Stimulated activated naive CD4-positive, alpha-beta T cell treated with Interleukin-2 at 50 U/mL for 16 hours (primary cell): ENCODE measurements at places on chromosomes 7 and 10.

- no peak for DNase-seq
Measured at GRCh38 chr7:50631639-50632038, 66.4 kb upstream of the DDC start.

DNA sequence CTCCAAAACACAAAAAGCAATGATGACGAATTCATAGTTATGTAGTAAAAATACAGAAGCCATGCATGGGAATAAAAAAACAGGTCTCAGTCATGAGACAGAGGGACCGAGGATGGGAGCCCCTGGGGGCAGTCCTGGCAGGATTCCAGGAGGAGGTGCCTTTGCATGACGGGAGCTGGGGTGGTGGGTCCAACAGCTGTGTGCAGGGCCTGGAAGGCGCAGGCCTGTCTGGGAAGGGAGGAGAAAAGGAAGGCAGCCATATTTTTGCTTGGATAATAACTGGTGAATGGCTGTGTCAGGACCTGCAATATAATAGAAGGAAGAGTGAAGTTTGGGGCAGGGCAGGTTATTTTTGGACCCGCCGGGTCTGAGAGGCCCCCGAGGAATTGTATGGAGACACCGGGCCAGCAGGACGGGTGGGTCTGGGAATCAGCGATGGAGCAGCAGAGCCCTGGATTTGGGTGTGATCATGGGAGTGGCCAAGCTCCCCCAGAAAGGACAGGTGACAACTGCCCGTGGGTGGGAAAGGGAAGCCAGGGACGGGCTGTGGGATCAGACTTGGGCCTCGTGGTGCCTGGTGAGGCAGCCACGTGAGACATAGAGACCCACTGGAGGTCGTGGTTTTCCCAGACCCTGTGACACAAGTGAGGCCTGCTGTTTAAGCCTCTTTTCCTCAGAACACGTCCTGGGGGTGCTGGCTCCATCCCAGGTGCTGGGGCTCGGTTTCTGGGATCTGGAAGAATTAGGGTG is 2.9 kb upstream of the JAKMIP3 start:
- no peak for DNase-seq

DNA sequence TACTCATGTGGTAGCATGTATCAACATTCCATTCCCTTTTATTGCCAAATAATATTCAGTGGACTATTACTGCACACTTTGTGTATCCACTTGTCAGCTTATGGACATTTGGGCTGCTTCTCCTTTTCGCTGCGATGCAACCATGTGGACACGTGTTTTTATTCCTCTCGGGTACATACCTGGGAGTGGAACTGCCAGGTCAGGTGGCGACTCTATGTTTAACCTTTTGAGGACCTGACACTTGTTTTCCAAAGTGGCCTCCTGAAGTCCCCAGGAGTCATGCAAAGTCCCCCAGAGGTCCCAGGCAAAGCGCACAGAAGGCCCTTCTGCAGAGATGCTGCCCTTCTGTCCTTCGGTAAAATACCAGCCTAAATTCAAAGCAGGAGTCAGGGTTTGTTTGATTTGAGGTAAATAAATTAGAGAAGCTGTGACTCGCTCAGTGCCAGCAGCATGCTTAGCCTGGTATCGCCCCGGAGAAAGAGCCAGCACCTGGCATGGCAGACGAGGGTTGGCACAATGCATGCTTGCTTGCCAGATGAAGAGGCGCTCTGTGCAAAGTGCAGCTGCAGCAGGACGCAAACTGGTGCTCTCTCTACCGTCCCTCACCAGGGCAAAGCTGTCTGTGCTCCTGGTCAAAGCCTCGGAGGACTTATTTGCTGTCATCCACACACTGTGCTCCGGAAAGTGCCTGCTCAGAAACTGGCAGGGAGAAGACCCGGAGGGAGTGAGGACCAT is 37.8 kb downstream of the HIPK2 start:
- DNase-seq = no peak

GRCh38 chr10:99395750-99396445 is 34.5 kb downstream of the GOT1 start:
- no peak for DNase-seq

DNA sequence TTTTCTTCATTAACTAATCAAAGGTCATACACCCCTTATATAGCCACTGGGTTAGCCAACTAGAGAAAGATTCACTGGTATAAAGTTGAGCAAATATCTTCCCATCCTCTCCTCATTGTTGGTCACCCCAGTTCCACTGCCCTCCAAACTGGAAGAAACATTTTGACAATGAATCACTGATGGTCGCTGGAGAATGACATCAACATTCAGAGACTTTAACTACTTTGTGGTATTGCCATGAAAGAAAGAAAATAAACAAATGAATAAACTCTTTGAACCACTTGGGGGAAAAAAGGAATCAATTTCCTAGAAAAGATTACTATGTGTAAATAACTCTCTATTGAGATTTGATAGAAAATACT is 23.4 kb downstream of the HYCC1 start:
- no peak for DNase-seq

DNA sequence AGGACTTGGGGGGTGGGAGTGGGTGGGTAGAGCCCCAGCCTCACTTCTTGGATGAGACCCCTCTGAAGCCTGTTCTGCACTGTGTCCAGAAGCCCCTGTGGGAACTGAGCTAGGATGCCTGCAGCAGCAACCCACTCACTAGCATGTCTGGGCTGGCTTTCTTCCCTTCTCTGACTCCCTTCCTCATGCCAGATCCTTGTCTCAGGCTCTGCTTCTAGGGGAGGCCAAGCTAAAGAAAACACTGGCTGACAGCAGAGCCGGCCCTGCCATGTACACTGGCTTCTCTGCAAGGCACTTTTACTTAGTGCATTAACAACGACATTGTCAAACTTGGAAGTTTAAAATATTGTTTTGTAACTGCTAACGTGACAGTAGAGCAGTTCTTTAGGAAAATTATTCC is 50.2 kb downstream of the ARHGAP22 start:
- DNase-seq = no peak

GRCh38 chr10:124119946-124120345 is 26.5 kb upstream of the CHST15 start:
- DNase-seq = no peak

DNA sequence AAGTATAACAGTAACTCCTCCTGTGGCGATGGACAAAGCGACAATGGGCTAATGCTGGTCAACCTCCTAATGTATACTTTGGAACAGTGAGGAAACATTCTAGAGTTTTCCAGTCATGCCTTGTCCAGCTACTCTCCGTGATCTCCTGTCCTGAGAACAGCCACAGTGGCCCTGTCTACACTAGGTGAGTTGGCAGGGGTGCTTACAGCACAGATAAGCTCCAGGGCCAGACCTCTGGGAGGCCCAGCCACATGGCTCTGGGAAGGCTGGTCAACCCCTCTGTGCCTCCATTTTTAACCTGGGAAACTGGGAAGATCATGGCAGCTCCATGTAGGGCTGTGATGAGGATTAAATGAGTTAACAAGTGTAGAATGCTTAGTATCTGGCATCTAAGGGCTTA is 57.0 kb downstream of the CLEC2L start:
- DNase-seq = no peak

- no peak for DNase-seq
Measured at GRCh38 chr7:47385536-47386125, 196.3 kb downstream of the TNS3 start.

DNA sequence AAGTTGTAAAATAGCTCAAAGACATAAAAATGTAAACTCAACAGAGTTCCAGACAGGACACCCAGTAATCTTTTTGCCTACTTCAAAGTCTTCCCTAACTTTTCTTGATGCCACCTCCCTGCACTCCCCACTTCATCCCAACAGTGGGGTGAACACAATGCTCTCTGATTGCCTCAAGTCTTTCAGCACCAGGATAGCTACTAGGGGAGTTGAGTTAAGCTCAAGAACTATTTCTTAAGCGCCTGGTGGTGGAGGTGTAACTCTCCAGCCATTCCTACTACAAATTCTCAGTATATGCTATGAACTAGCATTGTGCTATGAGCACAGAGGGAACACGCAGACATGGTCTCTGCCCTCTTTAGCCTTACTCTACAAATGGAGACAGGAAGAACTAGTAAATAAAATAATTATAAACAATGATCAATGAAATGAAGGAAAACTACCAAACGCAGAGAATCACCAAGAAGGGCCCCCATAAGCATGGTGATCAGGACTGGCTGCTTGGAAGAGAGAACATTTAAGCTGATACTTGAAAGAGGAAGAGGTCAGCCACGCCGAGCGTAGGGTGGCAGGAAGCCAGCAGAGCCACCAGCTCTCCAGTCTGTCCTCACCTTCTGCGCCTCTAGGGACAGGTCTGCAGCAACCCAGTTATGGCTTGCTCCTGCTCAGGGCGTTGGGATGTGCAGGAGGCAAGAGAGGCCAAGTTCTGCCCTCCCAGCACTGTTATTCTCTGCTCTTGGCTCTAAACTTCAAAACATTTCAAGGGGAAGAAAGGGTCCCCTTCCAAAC is 16.7 kb upstream of the FRA10AC1 start:
- DNase-seq = no peak

DNA sequence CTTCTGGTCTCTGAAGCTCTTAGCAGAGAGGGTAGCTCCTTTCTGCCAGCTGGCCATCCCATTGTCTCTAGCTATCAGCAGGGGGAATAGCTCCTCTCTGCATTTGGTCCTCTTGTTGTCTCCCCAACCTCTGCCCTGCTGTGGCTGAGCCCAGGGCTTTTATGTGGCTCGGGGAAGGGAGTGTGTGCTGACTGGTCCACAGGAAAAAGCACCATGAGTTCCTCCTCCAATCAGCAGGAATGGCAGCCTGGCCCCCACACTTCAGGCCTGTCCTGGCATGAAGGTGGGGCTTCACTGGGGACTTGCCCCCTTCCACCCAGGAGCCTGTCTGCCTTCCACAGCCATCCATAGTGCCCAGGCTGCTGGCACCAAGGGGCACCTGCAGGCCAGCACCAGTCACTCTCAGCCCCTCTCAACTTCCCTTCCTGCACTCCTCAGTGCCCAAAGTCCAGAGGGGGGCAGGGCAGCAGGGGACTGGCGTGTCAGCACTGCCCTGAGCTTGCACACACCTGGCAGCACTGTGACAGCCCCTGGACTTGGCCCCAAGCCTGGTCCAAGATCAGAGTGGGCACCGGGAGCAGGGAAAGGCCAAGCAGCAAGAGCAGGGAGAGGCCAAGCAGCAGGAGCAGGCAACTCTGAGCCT is 36.2 kb downstream of the NOLC1 start:
- no peak for DNase-seq

DNA sequence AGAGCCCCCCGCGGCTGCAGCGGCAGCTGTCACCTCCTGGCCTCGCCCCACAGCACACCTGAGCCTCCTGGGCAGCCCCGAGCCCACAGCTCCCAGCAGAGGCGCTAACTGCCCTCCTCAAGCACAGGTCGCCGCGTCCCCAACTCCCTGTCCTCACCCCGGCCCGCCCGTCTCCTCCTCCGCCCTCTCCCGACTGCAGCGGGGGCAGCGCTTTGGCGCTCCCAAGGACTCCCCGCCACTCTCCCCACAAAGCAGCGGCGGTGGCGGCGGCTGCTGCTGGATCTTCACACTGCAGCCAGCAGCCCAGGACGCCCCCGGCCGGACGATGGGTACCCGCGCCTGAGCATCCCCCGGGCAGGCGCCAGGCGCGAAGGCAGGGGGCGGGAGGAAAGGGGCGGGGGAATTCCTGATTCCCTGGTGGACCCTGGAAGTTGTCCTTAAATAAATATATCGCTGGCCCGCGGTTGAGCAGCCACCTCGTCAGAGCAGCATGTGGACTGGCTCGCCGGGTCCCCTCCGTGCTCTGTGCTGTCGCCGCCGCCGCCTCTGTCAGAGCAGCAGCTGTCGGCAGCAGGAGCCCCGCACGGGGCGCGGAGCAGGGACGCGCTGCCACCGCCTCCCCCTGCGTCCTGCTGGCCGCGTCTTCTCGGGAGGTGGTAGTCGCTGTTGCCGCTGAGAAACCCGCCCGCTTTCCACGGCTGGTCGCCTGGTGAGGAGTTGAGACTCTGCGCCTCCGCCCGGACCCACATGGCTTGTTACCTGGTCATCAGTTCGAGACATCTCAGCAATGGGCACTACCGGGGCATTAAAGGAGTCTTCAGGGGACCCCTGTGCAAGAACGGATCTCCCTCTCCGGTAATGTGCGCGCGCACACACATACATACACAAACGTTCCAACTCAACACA is at the start of gene ZNF804B:
ZNF804B (plus strand) TSS at position 471 of the 906 bp plus-strand sequence; CDS start at position 748, 277 bp downstream.
- DNase-seq = no peak

DNA sequence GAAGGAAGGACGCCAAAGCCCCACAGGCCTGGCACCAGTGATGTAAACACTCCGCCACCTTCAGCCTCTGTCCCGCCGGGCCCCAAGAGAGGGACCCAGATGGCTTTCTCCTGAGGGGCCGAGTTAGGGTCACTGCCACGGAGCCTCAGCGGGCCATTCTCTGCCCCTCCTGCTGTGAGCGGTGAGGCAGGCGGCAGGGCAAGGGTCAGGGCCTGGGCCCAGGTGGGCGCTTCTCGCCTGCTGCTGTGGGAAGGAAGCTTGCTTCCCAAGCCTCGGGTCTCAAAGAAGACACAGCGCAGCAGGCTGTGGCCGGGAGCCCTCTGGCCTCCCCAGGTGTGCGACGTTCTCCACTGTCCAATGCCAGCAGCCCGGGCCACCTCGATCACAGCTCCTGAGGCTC is 84.8 kb downstream of the PROSER2 start:
- DNase-seq = no peak

DNA sequence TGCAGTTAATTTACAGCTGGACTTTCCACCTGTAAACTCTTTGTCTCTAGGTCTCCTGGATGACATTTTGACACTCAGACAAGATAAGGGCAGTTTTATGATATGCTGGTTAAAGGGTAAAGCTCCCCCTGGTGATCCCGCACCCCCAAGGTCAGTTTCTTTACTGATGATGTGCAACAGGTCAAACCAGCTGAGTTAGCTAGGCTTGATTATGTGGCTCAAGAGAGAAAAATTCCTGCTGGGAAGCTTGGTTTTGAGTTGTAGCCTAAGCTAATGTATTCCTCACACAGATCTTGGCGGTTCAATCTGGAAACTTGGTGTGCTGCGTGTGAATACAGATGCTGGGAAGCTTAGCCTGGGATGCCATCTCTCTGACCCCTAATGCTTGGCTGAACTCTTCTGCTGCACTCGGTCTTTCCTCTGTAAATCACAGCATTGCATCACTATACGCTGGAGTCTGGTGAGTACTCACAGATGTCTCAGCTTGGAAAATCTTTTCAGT is 11.4 kb upstream of the AKR1D1 start:
- no peak for DNase-seq

DNA sequence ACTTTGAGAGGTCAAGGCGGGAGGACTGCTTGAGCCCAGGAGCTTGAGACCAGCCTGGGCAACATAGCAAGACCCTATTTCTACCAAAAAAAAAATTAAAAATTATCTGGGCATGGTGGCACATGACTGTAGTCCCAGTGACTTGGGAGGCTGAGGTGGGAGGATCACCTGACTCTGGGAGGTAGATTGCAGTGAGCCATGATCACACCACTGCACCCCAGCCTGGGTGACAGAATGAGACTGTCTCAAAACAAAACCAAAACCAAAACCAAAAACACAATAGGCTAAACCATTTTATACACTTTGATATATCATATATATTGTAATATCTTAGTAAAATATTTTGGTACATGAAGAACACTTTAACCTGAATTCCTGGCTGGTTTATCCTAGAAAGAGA is 101.6 kb downstream of the RAPGEF5 start:
- no peak for DNase-seq

- no peak for DNase-seq
Measured at GRCh38 chr7:87926581-87927461, 7.2 kb upstream of the ADAM22 start.

GRCh38 chr7:43844257-43844656 is 25.1 kb downstream of the MRPS24 start:
- no peak for DNase-seq
